HuH-7.5 (cell line): ENCODE measurements at places on chromosomes 16 and 17.

DNA sequence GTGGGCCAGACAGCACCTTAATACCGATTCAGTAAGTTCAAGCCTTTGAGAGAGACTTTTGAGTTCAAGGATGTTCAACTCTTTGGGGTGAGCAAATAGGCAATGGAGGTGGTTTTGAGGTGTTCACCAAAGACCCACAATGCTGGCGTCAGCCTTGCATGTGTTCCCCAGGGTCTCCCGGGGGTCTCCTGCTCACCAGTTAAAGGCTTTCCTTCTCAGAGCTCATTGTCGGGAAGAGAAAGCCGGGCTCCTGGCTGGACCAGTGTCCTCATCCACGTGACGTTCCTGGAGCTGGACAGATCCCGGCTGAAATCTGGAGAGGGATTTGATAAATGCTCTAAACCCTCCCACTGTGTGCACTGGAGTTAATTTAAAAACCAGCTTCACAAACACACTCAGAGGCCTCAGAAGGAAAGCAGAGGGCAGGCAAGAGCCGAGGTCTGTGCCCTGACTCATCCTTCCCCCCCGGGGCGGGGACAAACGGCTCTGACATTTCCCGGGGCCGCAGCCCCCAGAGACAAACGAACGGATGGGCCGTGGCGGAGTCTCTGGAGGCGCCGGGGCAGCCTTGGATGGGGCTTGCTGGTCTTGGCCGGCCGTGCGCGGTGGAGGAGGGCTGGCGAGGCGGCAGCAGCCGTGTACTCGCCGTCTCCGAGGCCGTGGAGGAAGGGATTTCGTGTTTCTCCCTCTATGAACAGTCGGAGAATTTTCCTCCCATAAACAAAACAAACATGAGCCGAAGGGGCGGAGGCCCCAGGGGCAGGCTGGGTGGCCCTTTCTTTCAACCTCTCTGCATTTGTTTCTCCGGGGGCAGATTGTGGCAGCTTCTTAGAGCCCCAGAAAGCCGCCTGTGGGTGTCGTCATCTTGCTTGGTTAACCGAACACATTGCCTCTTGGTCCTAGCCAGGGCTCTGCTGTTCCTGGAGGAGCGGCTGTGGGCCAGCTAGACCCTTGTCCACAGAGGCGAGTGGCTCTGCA is 94.2 kb downstream of the NTN1 start:
- DNase-seq: peak; percentile 24

GRCh38 chr17:78258323-78259191 is 27.1 kb downstream of the TMEM235 start:
- no peak for DNase-seq

DNA sequence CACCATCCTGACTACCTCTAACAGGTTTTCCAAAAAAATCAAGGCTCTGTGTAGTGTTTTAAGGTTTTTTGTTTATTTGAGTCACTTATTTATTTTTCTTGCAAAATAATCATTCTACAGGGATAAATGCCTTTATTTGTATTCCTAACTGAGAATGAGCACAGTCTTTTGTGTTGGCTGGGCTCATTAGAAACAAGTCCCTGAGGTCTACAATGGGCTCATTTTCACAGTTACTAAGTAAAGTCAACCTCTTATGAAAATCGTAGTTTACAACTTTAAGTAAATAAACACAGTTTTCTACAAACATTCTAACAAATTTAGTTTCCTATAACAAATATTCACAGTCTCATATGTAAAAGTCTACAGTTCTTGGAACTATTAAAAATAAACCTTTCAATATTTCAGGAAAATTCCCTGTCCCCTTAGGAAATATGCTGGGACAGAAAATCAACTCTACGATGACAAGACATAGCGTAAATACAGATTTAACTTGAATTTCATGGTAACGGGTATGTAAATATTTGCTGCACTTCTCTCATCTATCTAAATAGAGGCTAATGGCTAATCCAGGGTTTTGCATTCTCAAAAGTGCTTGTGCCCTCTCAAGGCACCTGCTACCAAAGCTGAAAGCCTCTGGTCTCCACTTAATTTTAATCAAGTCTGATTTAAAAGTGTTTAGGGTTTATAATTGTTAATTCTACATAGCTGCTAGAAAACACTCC is 31.5 kb upstream of the CDH5 start:
- DNase-seq: no peak

DNA sequence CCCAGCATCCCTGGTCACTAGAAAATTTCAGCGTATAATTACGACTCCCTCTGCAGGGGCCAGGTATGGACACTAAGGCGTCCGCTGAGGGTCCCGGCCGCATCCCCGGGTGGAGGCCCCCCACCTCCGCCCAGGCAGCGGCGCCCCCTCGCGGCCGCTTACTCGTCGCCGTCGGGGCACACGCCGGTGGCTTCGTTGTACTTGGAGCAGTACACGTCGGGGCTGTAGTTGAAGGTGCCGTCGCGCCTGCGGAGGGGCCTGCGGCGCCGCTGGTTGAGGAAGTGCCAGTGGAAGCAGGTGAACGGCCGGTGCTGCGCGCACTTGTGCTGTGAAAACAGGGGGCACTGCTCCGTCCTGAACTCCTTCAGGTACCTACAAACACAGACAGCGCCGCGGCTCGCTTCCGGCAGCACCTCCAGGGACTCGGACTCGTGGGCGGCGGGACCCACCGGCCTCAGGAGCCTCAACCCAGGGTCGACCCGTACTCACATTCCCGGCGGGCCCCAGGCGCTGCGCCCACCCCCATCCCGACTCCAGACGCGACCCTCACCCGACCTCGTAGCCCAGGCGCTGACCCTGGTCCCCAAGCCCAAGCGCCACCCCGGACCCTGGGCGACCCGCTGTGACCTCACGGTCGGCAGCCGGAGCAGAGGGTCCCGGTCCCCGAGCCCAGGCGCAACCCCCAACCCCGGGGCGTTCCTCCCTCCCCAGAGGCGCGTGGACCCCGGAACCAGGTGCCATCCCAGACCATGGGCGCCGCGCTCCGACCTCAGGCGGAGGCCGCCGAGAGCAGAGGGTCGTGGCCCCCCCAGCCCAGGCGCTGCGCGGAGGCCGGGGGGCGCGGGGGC is 596 bp downstream of the UNKL start:
- DNase-seq: peak; percentile 81

DNA sequence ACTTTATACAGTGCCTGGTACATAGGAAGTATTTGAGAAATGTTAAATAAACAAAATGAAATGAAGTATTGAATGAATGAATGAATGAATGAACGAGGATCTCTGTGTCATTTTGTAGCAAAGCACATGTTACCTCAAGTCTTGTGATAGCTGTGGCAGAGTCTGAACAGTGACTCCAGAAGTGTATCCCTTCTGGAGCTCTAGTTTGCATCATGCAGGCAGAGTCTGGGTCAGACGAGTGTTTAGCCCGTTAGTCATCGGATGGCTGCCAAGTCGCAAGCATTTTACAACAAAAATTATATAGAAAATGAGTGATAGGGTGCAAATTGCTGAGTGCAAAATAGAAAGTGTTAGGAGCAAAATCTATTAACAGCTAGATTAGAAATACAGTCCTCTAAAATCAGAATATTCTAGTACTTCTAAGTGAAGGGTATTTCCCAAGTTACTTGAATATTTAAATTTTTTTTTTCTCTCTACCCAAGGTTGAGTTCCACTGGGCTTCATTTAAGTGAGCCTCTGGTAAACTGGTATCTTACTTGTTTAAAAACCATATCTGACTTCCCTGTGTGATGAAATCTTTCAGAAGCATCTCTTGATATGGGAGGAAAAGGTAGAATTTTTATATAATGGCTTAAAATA is 113.3 kb downstream of the FTO start:
- no peak for DNase-seq

DNA sequence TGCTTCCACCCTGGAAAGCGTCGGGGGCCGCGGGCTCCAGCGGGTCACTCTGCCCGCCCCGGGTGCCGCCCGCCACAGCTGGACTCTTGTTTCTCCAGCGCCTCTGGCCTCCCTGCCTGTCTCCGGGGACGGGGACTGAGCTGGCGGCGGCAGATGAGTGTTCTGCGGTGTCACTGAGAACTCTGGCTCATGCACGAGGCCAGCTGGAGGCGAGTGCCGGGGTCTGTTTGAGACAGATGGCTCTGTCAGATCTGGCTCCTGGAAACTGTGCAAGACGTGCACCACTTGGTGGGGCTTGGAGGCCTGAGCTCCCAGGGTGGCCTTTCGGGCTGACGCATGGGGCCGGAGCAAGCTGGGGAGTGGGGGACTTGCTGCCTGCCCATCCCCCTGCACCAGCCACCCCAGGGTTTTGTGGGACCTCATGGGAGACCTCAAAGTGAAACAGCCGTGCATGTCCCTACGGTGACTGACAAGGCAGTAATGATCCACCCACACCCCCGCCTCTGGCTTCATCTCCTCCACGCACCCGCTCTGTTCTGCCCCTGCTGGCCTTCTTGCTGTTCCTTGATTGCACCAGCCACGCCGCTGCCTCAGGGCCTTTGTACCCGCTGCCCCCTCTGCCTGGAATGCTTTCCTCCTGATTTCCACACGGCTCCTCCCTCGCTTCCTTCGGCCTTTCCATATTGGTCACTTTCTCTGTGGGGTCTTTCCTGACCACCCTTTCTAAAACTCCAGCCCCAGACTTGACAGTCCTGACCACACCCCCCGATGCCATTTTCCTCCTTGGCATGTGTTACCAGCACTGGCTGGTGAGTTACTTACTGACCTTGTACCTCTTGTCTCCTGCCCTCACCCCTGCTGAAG is 174.9 kb upstream of the CIBAR2 start:
- no peak for DNase-seq

DNA sequence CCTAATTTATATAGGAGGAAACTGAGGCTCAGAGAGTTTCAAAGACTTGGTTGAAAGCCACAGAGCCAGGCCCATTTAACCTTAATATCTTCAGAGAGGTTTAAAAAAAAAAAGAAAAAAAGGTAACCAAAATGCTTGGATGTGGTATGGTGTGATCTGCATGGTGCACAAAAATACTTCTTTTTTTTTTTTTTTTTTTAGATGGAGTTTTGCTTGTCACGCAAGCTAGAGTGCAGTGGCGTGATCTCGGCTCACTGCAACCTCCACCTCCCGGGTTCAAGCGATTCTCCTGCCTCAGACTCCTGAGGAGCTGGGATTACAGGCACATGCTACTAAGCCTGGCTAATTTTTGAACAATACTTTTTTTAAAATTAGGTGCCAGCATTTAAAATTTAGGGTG is 101.8 kb downstream of the XYLT1 start:
- no peak for DNase-seq
